ENCODE measurements at places on chromosomes 7 and 10.

DNA sequence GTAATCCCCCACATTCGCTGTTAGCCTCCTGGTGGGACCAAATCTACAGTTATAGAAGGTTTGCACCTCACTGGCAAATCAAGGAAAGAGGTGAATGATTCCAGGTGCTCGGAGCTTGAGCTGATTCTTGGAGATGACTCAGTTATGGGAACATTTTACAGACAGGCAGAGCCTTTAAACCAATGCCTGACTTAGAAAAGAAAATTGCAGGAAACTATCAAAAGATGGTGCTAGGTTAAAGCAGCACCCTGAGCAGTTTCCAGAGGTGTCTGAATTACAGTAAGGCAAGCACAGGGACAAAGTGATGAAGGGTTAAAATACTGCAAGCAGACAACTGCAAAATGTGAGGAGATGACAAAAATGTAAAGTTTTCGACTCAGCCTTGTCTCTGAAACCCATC is 2.9 kb downstream of the LRRTM3 start:
- DNase-seq, result no peak

GRCh38 chr7:151455690-151456089 is 15.7 kb upstream of the CRYGN start:
- DNase-seq, result no peak

- DNase-seq, result no peak
Measured at GRCh38 chr7:7104971-7105370, 77.4 kb upstream of the C1GALT1 start.

DNA sequence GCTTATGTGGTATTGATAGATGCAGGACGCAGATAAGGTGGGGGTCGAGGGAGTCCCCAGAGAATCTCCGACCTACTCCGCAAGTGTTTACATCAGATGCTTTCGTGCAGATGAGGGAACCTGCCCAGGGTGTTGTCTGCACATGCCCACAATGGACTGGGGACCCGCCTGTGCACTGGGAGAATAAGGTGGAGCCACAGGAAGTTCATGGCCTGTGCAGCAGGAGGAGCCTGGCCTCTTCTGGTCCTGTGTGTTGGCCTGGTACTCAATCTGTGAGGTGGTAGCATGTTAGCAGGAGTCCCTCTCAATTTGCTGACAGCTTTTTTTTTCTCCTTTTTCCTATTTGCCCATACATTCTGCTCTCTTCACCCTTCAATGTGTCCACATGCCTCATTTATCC is 54.1 kb upstream of the AKR1C1 start:
- no peak for DNase-seq

- DNase-seq, result no peak
Measured at GRCh38 chr10:130017631-130018022, 53.6 kb upstream of the EBF3 start.

- peak; percentile 52 for DNase-seq
Measured at GRCh38 chr10:113386005-113386404, 166.8 kb upstream of the HABP2 start.

DNA sequence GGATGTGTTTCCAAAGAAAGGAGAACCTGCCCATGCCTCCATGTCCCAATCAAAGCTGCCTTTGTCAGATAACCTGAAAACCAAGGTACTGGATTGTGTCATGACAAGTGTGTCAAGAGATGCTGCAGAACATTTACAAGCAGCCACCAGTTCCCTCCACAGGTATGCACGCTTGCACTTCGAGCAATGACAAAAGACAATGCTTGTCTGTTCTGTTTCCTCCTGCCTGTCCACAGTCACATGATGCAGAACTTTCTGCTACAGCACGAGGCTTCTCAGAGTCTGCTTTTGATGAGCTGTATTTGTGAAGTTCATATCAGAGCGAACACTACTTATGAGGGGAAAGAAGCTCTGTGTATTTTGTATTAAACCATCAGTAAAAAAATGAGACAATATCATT is 209.9 kb downstream of the GFRA1 start:
- no peak for DNase-seq

DNA sequence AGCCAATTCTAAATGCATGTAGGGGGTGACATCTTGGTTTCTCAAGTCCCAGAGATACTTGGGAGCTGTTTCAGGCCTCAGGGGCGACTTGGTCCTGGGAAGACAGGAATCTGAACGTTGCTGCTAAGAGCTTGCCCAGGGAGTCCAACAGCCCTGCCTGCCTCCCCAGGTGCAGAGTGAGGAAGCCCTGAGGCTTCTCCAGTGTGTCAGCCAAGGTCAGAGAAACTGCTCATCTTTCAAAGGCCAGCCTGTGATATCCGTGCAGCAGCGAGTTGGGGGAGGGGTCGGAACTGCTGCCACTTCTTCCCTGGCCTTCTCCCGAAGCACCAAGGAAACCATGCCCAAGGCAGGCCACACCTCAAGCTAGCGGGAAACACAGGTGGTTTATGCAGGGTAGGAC is 9.7 kb downstream of the GDF2 start:
- peak; percentile 41 for DNase-seq

DNA sequence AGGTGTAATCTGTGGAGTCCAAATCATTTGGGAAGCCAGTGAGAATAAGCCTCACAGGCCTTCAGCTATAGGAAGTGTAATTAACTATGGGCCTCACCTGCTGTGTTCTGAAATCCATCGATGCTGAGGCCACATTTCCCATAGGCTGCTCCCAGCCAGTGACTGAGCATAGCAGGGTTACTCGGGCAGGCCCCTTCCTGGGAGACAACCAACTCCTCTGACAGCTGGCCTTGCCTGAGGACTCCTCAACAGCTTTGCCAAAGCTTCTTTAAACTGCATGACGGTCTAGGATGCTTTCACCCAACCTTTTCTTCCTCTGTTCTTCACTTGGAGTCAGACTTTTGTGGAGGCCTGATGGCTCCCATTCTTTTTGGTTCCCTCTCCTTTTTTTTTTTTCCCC is 63.8 kb upstream of the SMNDC1 start:
- no peak for DNase-seq

- no peak for DNase-seq
Measured at GRCh38 chr7:18520450-18521235, 25.1 kb downstream of the HDAC9 start.

- no peak for DNase-seq
Measured at GRCh38 chr10:89516149-89516832, 19.1 kb downstream of the SLC16A12 start.

DNA sequence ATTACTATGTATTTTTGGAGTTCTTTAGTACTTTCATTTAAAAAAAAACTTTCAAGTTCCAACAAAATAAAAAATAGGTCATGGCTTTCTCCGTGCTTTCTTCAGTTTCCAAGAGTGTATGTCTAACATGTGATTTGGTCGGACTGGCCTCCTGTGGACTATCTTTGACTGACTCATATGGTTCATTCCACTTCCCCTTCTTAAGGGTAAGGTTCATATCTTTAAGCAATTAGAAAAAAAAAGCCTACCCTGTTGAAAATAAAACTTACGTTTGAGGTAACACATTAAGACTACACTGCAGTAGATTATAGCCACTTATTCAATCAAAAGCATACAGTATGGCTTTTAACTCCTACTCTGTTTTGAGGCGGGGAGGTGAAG is 112.8 kb upstream of the AHR start:
- DNase-seq, result no peak

DNA sequence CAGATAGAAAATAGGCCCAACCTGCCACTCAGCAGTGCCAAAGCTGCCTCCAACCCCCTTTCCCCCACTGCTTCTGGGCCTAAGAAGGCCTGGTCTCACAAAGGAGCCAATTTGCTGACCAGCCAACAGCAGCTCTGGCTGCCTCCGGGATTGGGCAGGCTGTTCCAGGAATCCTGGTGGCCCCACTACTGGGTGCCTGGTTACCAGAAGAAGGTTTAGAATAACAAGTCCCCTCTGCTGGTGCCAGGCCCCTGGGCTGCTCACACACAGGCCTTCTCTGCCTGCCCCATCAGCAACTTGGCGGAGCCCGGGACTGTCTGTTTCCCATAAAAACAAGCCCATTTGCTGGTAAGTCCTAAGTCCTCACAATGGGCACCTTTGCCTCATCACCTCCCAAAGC is 1.2 kb downstream of the PHKG1 start:
- DNase-seq, result no peak

- DNase-seq, result no peak
Measured at GRCh38 chr7:85449478-85449877, 262.6 kb upstream of the SEMA3D start.

- no peak for DNase-seq
Measured at GRCh38 chr10:62581351-62581750, 207.2 kb downstream of the ZNF365 start.

- DNase-seq, result no peak
Measured at GRCh38 chr7:88106434-88106833, 113.4 kb downstream of the SRI start.
